ENCODE measurements at places on chromosomes 16 and 17.

DNA sequence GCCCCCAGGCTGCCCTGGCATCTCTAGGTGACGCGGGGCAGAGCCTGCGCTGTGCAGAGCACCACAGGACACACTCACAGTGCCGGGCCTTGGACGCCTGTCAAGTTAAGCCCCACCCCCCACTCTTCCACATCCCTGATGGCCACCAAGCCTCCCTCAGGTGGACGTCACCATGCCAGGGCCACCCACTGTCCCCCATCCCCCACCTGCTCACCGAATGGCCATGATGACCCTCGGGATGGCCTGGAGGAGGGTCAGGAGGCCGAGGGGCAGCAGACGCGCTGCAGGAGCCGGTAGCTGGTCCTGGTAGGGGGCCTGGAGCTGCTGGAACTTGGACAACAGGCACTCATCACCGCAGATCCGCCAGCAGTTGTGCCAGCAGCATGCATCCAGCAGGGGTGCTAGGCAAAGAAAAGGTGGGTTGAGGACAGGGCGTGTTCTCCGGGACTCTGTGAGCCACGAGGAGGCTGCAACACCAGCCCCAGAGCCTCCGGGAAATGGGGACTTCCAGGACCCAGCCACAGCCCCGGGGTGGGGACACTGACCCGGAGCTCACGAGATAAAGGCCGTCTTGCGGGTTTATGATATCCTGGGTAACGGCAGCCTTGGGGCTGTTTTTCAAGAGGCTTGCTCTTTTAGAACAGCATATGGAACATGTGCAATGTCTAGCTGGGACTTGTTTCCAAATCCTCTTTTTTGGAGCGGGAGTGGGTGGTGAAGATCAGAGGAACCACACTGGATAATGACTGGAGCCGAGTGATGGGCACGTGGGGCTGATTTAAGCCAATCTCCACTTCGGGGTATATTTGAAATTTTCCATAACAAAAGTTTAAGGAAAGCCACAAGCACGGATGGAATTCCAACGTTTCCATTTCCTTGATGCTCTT is 11.4 kb downstream of the C16orf95 start:
- DNase-seq, result no peak

GRCh38 chr17:32523017-32523680 is 36.4 kb downstream of the CDK5R1 start:
- DNase-seq, result peak; percentile 13

DNA sequence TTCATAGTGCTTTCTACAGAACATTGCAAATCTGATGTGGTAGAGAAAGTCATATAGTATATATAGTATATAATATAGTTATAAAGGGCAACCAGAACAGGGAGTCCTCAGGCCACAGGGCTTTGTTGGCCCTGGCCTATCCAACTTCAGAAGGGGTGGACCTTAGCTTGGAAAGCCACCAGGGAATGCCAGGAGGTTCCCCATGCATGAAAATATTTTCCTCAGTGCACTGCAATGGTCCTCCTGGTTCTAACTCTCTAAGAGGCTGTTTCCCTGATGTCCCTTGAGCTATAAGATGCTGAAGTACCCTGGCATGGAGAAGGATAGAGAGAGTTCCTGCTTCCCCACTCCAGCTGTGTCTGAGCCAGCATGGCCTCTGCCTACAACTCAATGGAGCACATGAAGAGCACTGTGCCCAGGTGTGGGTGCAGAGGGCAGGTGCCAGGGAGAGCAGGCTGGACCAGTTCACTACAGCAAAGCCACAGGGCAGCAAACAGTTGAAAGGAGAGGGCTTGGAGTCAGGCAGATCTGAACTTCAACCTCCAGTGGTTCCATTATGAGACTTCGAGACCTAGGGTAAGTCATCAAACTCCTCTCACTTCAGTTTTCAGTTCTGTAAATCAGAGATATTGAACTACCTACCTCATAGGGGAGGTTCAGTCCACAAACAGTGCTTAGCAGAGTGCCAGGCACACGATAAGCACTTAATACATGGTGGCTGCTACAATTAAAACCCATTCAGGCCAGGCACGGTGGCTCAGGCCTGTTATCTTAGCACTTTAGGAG is 183.1 kb downstream of the SALL1 start:
- DNase-seq, result no peak

DNA sequence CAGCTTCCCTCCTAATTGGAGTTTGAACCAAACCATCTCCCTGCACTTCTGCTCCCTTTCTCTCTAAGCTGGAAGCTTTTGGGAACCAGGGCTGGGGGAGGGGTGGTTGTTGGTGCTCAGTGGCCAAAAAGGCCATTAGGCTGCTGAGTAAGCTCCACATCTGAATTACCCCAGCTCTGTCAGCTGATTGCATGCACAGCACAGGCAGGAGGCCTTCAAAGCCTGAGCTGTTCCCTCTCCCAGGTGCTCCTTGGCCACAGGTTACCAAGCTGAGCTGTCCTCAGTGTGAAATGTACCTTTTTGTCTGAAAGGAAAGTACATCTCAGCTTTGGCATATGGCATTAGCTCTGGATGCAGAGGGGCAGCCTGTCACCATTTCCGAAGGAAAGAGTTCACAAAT is 6.2 kb upstream of the TBKBP1 start:
- DNase-seq, result no peak

GRCh38 chr16:55809386-55809785 is 23.5 kb downstream of the CES1 start:
- no peak for DNase-seq

GRCh38 chr17:17096438-17097178 is 54.4 kb downstream of the MPRIP start:
- DNase-seq, result no peak

DNA sequence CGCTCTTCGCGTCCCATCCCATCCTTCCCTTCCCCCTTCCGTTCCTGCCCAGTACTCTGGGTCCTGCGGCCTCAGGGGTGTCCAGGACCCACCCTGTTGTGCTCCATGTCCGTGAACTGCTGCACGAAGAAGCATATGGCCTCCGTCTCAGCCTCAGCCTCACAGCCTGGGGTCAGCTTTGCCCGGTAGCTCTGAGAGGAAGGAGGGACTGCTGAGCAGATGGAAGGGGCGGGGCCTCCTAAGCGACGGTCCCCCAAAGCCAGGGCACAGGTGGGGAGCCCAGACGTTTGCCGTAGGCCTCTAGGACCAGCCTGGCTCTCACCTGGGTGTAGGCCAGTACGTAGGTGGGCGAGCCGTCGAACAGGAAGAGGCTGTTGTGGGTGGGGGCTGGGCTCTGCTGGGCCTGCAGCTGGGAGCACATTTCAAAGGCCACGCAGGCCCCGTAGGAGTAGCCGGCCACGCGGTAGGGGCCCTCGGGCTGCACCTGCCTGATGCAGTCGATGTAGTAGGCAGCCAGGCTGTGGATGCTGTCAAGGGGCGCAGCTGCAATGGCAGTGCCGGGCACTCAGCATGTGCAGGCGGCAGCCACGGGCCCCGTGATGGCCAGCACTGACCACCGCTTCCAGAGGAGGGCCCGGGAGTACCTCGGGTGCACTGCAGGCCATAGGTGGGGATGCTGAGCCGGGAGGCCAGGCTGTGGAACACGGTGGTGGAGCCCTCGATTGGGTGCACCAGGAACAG is 14.6 kb upstream of the DUS1L start:
- no peak for DNase-seq

DNA sequence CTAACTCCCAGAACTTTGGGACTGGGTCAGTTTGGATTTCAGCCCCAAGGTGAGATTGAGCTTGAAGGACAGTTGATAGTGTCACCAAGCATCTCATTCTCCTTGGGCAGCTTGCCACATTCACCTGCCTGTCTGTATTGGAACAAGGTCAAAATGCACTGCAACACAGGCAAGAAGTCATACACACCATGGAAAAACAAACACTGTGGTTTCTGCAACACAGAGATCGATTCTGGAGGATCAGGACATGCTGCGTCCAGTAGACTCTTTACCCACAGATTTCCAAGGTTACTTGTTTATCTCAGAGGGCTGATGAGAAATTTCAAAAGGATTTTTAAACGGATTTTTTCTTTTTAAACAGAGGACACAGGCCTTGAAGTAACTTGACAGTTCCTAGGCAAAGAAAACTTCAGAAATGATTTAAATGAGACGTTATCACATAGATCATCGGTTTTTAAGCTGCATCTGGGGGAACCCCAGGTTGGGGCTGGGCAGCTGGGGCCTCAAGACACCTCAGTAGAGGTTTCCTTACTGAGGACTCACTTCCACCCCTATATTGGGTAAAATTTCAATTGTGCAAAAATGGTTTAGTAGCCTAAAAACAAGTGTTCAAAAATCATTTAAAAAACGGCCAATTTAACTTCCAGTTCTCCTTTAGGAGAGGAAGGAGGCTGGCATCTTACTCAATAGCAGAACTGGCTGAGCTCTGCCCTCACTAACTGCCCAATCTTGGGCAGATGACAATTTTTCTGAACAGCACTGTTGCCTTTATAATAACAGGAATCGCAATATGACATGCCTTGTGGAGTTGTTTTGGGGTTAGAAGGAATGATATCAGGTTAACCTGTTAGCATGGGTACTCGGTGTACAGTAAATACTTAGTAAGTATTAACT is 299.3 kb downstream of the XYLT1 start:
- no peak for DNase-seq

- no peak for DNase-seq
Measured at GRCh38 chr16:63745456-63745855, 1376.4 kb downstream of the CDH11 start.

GRCh38 chr16:27389272-27389961 is 12.6 kb upstream of the IL21R start:
- no peak for DNase-seq

- no peak for DNase-seq
Measured at GRCh38 chr16:89600427-89600826, 13.0 kb upstream of the DPEP1 start.
